ENCODE measurements at places on chromosomes 6 and 20. TPM values are rescaled to one million over a fixed set of nuclear protein-coding genes. Genes with fewer than 3 reads are reported as not detected.

MOCS1 gene
- total RNA-seq = 16.9 TPM

DOK5 gene
- total RNA-seq = 0.31 TPM

PCIF1 gene
- total RNA-seq = 17.7 TPM

ISM1 gene
- total RNA-seq = 2.6 TPM

ID4 gene
- 0.55 TPM for total RNA-seq

MYCT1 gene
- 1.8 TPM for total RNA-seq

GMNN gene
- total RNA-seq = 78.2 TPM

EDN1 gene
- 2.3 TPM for total RNA-seq

AGPAT4 gene
- total RNA-seq = 3.9 TPM

PTGIS gene
- total RNA-seq = not detected

HSPA1A gene
- 99.6 TPM for total RNA-seq

BPIFB4 gene
- total RNA-seq = not detected

RAB44 gene
- not detected for total RNA-seq

APOM gene
- 2.5 TPM for total RNA-seq

RPL7L1 gene
- 142 TPM for total RNA-seq

MEP1A gene
- not detected for total RNA-seq

ZNF512B gene
- total RNA-seq = 16.4 TPM

ECT2L gene
- total RNA-seq = not detected

LPA gene
- not detected for total RNA-seq

MTG2 gene
- 36.8 TPM for total RNA-seq

SLC26A8 gene
- total RNA-seq = 0.26 TPM

POM121L2 gene
- total RNA-seq = not detected

PPP1R14C gene
- total RNA-seq = 0.80 TPM

C20orf202 gene
- not detected for total RNA-seq

SRC gene
- 10.5 TPM for total RNA-seq

PAK5 gene
- not detected for total RNA-seq

ZBP1 gene
- not detected for total RNA-seq

All from HT1080 (cell line).